ENCODE measurements at places on chromosomes 6 and 20. TPM values are rescaled to one million over a fixed set of nuclear protein-coding genes. Genes with fewer than 3 reads are reported as not detected.

GRCh38 chr20:953742-954141 is 37.6 kb upstream of the ANGPT4 start:
- no peak for DNase-seq

GRCh38 chr6:69027861-69028260 is 392.8 kb downstream of the ADGRB3 start:
- no peak for DNase-seq

DNA sequence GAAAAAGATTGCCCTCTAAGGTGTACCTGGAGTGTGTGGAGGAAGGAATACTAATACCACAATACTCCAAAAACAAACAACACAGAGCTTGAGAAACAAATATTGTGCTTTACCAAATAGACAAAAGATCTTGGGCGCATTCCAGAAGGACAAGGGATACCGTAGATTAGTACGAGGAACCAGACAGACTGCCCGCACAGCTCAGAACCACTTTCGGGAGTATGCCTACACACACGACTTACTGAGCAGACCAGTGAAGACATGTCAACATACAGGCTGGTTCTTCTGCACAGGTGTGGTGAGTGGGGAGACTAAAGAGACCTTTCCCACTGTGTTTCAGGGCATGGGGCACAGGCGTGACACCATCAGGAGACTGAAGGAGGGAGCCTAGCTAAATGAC is 15.8 kb upstream of the FOXQ1 start:
- DNase-seq = no peak

GRCh38 chr6:149252622-149253021 is 64.9 kb upstream of the TAB2 start:
- no peak for DNase-seq

- no peak for DNase-seq
Observed at GRCh38 chr6:23522792-23523547, 603.0 kb upstream of the NRSN1 start.

- DNase-seq = no peak
Observed at GRCh38 chr6:158545043-158545966, 14.6 kb upstream of the TMEM181 start.

- no peak for DNase-seq
Observed at GRCh38 chr6:70616728-70617260, 50.1 kb downstream of the SDHAF4 start.

DNA sequence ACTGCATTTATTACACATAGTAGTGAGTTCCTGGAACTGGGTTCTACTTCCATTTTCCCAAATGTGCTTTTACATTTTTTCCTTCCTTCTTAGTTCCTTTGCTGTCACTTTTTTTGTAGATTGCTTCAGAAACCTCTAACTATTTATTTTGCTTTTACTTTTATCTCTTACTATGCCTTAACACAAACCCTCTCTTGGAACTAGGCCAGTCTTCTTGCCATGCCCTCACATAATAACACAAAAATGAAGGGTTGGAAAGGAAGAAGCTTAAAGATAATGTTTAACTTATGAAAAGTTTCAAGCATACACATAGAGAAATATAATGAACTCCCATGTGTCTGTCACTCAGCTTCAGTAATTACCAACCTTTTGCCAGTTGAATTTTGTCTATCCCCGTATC is 27.1 kb downstream of the TOP1 start:
- DNase-seq = no peak

DNA sequence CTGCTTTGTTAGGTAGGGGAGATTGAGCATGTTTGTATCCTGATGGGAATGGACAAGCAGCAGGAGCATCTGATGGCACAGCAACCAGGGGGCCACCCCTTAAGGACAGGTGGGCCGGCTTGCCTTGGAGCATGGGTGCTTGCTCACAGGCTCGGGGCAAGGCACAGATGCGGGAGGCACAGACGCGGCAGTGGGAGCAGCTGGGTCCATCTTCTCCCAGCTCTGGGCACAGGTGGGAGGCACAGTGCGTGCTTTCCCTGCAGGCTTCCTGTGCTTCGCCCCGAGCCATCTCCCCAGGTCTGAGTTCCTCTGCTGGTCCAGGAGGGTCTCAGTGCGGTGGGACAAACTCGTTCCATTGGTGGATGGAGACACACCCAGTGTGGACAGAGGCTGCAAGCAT is 73.6 kb upstream of the BHLHE23 start:
- DNase-seq = no peak

DNA sequence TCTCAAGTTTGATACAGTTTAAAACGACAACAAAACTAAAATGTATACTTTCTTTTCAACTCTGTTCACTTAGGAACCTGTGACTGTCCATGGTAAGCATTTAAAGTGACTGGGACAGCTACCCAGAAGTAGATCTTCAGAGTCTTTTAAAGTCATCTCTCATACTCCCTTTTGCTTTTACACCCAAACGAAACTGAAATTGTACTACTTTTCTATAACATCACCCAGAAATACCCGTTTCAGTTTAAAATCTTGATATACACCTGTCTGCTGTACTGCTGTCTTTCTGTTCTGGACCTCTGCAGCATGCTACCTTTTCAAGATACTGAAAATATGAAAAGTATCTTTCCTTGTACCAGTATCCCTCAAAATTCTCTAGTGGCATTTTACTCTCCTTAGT is 170.4 kb upstream of the THEMIS start:
- DNase-seq = no peak

- DNase-seq = peak; percentile 79
Observed at GRCh38 chr6:36131511-36132245, 1.4 kb downstream of the MAPK13 start.

DNA sequence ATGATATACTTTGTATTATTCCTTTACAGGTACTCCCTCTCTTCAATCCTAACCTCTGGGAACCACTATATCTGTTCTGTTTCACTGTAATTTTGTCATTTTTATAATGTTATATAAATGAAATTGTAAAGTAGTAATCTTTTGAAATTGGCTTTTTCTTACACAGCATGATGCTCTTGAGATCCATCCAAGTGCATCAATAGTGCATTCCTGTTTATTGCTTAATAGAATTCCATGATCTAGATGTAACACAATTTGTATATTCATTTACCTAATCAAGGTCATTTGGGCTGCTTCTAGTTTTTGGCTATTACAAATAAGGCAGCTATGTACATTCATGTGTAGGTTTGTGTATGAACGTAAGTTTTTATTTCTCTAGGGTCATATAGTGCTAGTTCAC is 174.6 kb downstream of the KHDC1L start:
- no peak for DNase-seq

GRCh38 chr6:168181876-168182275 is 102.9 kb upstream of the FRMD1 start:
- DNase-seq = no peak

GRCh38 chr6:22236626-22237414 is 60.0 kb downstream of the PRL start:
- DNase-seq = no peak

DNA sequence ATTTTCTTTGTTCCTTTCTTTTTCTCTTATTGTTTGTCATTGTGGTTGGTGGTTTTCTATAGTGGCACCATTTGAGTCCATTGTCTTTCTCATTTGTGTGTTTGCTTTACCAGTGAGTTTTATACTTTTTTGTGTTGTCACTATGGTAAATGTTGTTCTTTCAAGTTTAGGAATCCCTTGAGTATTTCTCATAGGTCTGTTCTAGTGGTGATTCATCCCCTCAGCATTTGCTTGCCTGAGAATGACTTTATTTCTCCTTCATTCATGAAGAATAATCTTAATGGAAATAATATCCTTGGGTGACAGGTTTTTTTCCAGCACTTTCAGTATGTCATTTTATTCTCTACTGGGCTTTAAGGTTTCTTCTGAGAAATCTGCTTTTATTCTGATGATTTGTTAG is 209.2 kb upstream of the ASCC3 start:
- DNase-seq = no peak

- no peak for DNase-seq
Observed at GRCh38 chr6:160962835-160963623, 28.5 kb upstream of the MAP3K4 start.

GRCh38 chr6:13575377-13575775 is 975 bp downstream of the SIRT5 start:
- no peak for DNase-seq

- no peak for DNase-seq
Observed at GRCh38 chr20:41200446-41201202, 63.3 kb downstream of the PLCG1 start.

DNA sequence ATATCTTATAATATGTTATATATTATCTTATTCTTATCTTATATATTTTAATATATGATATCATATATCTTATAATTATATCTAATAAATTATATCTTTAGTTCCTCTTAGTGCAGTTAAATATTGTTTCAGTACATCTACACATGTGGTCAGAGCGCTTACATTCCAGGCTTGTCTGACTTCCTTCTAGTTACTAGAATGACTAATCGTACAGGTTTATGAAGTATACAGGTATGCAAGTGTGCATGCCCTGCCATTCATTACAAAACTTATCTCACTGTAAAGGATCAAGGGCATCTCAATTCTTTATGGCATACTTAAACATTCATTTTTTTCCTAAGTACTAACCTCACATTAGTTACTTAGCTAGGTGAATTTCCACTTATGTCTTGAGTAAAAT is 1278.0 kb upstream of the MAP3K7 start:
- DNase-seq = no peak

DNA sequence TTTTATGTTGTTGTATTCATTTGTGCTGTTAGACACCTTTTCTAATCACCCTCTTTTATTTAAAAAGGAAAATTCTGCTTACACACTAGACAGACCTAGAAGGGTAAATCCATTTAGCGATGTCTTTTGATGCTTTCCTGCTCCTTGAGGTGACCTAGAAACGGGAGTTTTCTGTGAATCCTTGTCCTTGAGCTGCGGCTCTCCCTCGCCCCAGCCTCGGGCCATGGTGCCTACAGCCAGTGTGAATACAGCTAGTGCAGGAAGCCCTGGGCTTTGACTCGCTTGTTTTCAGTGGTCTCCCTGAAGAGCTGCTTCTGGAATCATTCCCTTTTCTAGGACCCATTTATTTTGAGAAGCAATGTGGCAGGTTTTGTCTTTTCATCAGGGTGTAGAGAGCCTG is 17.6 kb upstream of the ADRM1 start:
- no peak for DNase-seq

DNA sequence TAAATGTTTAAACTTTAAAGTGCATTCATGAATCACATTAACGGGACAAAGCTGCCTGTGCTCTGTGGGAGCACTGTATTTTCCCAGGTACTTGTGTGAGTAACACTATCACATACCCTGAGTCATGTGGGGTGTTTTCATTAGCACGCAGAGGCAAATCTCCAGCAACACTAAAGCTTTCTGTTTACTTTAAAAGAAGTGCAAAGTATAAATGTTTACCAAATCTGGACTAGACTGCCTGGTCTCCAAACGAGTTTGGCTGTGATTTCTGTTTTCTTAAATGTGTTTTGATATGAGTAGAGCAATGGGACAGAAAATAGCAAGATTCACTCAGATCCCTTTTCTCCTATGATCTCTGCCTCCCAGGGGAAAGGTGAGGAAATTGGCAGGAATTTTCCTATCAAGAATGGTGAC is 28.8 kb upstream of the RIPPLY2 start:
- DNase-seq = no peak

- DNase-seq = no peak
Observed at GRCh38 chr6:5107341-5107740, 22.2 kb downstream of the PPP1R3G start.

- DNase-seq = no peak
Observed at GRCh38 chr6:56770011-56770520, 127.4 kb upstream of the DST start.

- peak; percentile 68 for DNase-seq
Observed at GRCh38 chr6:11414176-11414963, 123.2 kb upstream of the TMEM170B start.

GRCh38 chr6:66558189-66558588 is 851.2 kb upstream of the EYS start:
- DNase-seq = no peak

- DNase-seq = no peak
Observed at GRCh38 chr6:35489995-35490791, 6.7 kb downstream of the TEAD3 start.

SSTR4 gene
- total RNA-seq = not detected

BPIFB2 gene
- total RNA-seq = not detected

LAMP5 gene
- total RNA-seq = not detected

WFDC10B gene
- not detected for total RNA-seq

TXLNB gene
- 1.4 TPM for total RNA-seq

HEY2 gene
- total RNA-seq = not detected

Data from CD4-positive, alpha-beta memory T cell (primary cell).